Heart left ventricle (tissue), 16 donors: ENCODE measurements at places on chromosomes 2 and 18. TPM values are rescaled to one million over a fixed set of nuclear protein-coding genes. Genes with fewer than 3 reads are reported as not detected.

Gene SMC6
- 12.2 TPM for total RNA-seq

Gene FLACC1
- total RNA-seq: 8.1 TPM

Gene ARMC9
- 4.1 TPM for total RNA-seq

Gene IGFBP5
- 110 TPM for total RNA-seq

Gene SKOR2
- not detected for total RNA-seq

Gene IL1RL2
- 0.30 TPM for total RNA-seq

Gene GALR1
- total RNA-seq: not detected

Gene LCT
- total RNA-seq: not detected

DNA sequence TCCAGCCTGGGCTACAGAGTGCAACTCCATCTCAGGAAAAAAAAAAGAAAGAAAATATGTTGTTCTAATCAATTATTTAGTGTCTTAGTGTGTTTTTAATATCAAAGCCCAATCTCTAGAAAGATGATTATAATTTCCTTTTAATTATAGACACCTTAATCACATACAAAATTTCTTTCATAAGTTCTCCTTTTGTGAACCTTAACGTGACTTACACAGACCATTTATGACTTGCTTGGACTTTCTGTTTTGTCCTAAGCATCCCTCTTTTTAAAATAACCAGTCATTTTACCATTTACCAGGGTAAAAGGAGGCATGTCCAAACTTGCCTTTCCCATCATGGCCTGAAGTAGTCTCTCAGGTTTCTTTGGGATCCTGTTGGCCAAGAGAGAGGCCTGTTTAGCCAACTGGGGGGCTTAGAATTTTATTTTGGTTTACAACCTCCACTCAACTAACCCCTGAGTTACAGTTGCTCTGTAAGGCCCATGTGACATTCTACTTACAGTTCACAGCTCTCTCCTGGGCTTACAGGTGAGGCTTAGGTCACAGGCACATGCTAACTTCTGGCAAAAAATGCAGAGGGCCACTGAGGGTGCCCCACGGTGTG is 23.9 kb upstream of the GPR155 start:
- H3K4me3 ChIP-seq: no peak overlapping the region
- H3K27ac ChIP-seq: no peak overlapping the region
- H3K27me3 ChIP-seq: no peaks in the 10 kb centered on the region
- H3K4me1 ChIP-seq: no peaks in the 10 kb centered on the region

DNA sequence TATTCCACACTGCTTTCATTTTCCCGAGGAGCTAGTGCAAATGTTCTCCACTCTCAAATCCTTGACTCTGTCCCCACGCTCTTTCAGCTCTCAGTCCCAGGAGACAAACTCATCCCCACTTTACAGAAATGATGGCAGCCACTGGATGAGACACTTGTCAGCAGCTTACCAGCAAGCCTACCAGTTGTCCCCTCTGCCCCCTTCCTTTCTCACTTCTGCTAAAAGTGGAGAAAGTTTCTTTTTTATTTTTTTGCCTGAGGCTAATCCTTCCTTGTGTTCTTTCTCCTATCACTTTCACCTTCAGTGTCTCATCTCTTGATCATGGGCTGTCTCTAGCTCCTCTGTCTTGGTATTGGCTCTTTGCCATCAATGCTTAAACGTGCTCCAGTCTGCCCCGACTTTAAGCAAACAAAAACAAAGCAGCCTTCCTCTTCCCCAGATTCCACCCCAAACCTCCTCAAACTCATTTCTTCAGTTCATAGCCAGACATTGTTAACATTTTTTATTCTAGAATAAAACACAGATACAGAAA is 64.5 kb downstream of the TTC32 start:
- no peak for DNase-seq
- H3K27ac ChIP-seq: no peak overlapping the region
- H3K4me3 ChIP-seq: no peak overlapping the region
- H3K4me1 ChIP-seq: peaks cover 12% of the 10 kb centered on the region
- H3K27me3 ChIP-seq: no peaks in the 10 kb centered on the region

GRCh38 chr2:73987109-73987947 is 2.6 kb downstream of the TET3 start:
- no peaks in the 10 kb centered on the region for H3K4me1 ChIP-seq
- no peak for DNase-seq

DNA sequence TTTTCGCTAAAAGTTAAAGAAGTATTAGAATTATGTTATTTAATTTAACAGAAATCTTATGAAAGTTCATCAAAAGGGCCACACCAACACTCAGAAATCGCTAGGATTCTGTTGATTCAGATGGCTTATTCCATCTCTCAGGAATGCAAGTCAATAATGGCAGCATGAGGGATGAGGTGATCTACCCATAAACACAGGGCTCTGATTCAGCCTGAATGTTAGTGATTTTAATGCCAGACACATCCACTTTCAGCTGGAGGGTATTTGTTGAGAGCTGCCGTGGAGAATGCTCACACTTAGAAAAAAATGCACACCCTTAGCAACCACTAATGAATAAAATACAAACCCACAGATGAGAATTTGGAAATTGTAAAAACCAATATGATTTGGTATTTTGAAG is 173.3 kb upstream of the ERBB4 start:
- no peak overlapping the region for H3K27ac ChIP-seq
- no peak overlapping the region for H3K4me3 ChIP-seq
- H3K36me3 ChIP-seq: no peaks in the 10 kb centered on the region
- no peak for DNase-seq
- H3K4me1 ChIP-seq: no peaks in the 10 kb centered on the region

GRCh38 chr2:178732913-178733312 is 74.3 kb downstream of the TTN start:
- peaks cover 68% of the 10 kb centered on the region for H3K4me1 ChIP-seq
- H3K27ac ChIP-seq: no peak overlapping the region
- peaks cover 97% of the 10 kb centered on the region for H3K36me3 ChIP-seq
- H3K4me3 ChIP-seq: no peak overlapping the region

- no peak overlapping the region for H3K4me3 ChIP-seq
- H3K27ac ChIP-seq: no peak overlapping the region
- no peak for DNase-seq
Observed at GRCh38 chr18:42773870-42774269, 341.6 kb downstream of the RIT2 start.

DNA sequence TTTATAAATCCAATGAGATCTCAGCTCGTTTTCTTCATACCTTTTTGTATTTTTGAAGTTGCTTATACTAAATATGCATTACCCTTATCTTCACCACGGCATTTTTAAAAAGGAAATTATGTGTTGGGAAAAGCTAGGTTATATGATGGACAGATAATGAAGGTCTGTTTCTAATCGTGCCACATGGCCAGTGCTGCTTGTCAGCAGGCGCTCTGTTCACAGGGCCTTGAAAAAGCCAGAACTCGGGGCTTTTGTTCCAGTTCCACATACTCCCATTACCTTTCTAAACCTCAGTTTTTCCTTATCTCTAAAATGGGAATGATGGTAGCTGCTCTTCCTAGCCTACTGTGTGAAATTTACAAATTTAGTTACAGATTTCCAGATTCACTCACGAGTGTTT is 42.0 kb downstream of the EPAS1 start:
- H3K4me1 ChIP-seq: peaks cover 100% of the 10 kb centered on the region
- no peak for DNase-seq
- H3K27ac ChIP-seq: peak overlapping the region; percentile 40
- H3K27me3 ChIP-seq: no peaks in the 10 kb centered on the region
- no peaks in the 10 kb centered on the region for H3K36me3 ChIP-seq
- H3K4me3 ChIP-seq: no peak overlapping the region

- H3K4me3 ChIP-seq: no peak overlapping the region
- peak; percentile 55 for DNase-seq
- H3K27me3 ChIP-seq: no peaks in the 10 kb centered on the region
- peaks cover 24% of the 10 kb centered on the region for H3K4me1 ChIP-seq
Observed at GRCh38 chr2:159249990-159250715, 36.4 kb downstream of the WDSUB1 start.

- DNase-seq: no peak
- peaks cover 16% of the 10 kb centered on the region for H3K36me3 ChIP-seq
- no peak overlapping the region for H3K27ac ChIP-seq
- H3K4me3 ChIP-seq: no peak overlapping the region
- peaks cover 7% of the 10 kb centered on the region for H3K4me1 ChIP-seq
Observed at GRCh38 chr18:13621886-13622619, 104.3 kb downstream of the FAM210A start.

GRCh38 chr2:46071074-46071473 is 226.1 kb upstream of the EPAS1 start:
- H3K27me3 ChIP-seq: no peaks in the 10 kb centered on the region
- no peak overlapping the region for H3K27ac ChIP-seq
- no peak for DNase-seq
- H3K36me3 ChIP-seq: no peaks in the 10 kb centered on the region
- H3K4me1 ChIP-seq: peaks cover 27% of the 10 kb centered on the region
- H3K4me3 ChIP-seq: no peak overlapping the region

DNA sequence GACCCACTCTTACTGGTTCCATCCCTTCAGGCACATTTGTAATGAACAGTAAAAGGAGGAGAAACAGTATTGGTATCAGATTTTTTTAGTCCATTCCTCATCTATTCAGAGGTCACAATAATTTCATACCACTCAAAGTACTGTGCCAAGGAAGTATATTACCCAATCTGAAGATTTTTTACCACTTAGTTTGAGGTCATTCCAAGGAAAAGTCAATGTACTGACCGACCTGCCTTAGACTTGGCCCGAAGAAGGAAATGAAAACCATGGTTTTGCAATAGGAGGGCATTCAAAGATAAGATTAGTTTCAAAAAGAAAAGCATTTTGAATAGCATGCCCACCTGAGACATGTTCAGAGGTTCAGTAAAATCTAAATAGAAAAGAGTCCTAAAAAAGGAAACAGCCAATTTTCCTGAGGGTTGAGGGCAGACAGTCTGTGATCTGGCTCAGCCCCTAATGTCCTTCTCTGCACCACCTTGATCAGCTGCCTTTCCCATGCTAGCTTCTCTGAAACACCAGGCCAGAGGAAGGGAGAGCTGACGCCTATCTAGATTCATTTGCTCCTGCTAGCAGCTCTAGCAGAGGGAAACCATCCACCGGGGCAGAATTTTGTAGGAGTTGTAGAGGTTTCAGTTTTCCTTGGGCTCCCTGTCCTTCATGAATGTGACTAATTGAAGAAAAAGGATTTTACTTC is 107.3 kb upstream of the FZD5 start:
- no peaks in the 10 kb centered on the region for H3K4me1 ChIP-seq
- no peak overlapping the region for H3K4me3 ChIP-seq
- H3K36me3 ChIP-seq: no peaks in the 10 kb centered on the region
- H3K27ac ChIP-seq: no peak overlapping the region
- DNase-seq: no peak

GRCh38 chr2:148680462-148680861 is 35.9 kb downstream of the EPC2 start:
- DNase-seq: no peak
- H3K4me1 ChIP-seq: peaks cover 29% of the 10 kb centered on the region
- no peaks in the 10 kb centered on the region for H3K36me3 ChIP-seq
- H3K27me3 ChIP-seq: no peaks in the 10 kb centered on the region
- no peak overlapping the region for H3K4me3 ChIP-seq

- no peak overlapping the region for H3K27ac ChIP-seq
- no peak for DNase-seq
- H3K36me3 ChIP-seq: no peaks in the 10 kb centered on the region
- H3K4me1 ChIP-seq: no peaks in the 10 kb centered on the region
- no peaks in the 10 kb centered on the region for H3K27me3 ChIP-seq
Observed at GRCh38 chr2:55772109-55772980, 78.7 kb upstream of the PNPT1 start.

GRCh38 chr2:13558368-13558767 is 841.6 kb downstream of the TRIB2 start:
- H3K36me3 ChIP-seq: no peaks in the 10 kb centered on the region
- no peak for DNase-seq
- no peak overlapping the region for H3K4me3 ChIP-seq
- no peaks in the 10 kb centered on the region for H3K27me3 ChIP-seq

DNA sequence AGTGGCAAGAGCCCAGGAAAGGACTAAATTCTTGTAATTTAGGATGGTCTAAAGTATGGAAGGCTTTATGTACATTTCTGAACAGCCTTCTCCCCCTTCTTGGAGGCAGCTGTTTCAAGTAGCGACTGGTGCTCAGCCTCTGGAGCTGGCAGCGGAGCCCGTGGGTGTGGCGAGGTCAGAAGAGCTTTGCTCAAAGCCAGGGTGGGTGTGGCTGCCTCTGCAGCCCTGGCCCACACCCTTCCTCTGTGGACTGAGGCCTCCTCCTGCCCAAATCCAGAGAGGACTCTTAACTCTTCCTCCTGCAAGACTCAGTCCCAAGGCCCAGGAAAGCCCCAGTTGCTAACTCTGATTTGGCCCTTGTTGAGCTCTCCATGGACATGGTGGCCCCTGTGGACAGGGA is 202.1 kb upstream of the REV1 start:
- H3K27ac ChIP-seq: no peak overlapping the region
- H3K36me3 ChIP-seq: no peaks in the 10 kb centered on the region
- no peak overlapping the region for H3K4me3 ChIP-seq

GRCh38 chr2:240901986-240902614 is 4.0 kb upstream of the CROCC2 start:
- no peaks in the 10 kb centered on the region for H3K4me1 ChIP-seq
- H3K27ac ChIP-seq: no peak overlapping the region
- no peaks in the 10 kb centered on the region for H3K36me3 ChIP-seq
- H3K27me3 ChIP-seq: no peaks in the 10 kb centered on the region

DNA sequence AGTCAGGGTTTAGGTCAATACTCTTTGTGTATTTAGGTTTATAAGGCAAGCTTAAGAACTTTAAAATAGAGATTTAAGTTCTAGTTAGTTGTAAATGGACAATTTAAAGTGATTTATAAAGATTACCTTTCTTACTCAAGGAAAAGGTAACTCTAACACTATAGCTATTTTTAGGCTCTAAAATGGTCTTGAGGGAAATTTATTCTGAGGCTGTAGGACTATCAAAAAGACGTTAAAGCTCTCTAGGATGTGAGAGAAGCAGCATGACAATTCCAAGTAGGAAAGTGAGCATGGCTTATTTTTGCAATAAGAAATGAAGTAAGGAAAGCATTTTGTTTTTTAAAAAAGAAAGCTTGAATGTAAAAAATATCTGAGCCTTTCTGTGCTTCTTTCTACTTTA is 78.1 kb downstream of the ZDBF2 start:
- H3K36me3 ChIP-seq: no peaks in the 10 kb centered on the region
- H3K27me3 ChIP-seq: no peaks in the 10 kb centered on the region
- H3K27ac ChIP-seq: no peak overlapping the region
- DNase-seq: no peak
- H3K4me3 ChIP-seq: no peak overlapping the region

DNA sequence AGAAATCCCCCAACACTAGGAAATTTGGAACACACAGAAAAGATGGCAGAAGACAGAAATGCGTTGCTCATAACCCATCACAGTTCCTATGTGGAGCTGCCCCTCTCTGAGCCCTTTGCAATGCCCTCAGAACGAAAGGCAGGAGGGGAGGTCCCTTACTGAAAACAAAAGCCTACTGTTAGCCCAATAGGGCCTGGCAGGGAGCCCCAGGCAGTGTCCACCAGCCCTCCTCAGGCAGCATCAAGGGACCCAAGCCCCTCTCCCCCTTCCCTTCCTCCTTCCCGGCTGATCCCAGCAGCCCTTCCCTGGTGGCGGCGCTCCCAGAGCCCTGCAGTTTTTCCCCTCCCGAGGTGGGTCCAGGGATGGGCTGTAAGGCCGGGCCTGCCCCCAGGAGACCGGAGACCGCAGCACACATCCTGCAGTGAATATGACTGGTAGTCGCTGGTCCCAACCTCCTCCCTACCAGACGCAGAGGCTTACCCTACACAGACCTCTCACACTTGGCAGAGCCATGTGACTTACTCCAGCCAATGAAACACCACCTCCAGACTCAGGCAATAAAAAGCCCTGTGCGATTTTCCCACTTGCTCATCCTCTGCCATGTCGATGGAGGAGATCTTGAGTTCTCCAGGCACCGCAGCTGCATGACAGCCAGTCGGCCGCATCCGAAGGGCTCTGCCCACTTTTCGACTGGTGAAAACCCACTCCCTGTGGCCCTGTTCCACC is 19.4 kb upstream of the DUSP2 start:
- no peak overlapping the region for H3K27ac ChIP-seq
- H3K4me1 ChIP-seq: no peaks in the 10 kb centered on the region
- no peak for DNase-seq
- no peaks in the 10 kb centered on the region for H3K36me3 ChIP-seq
- no peaks in the 10 kb centered on the region for H3K27me3 ChIP-seq
